ENCODE measurements at places on chromosomes 3 and 15.

DNA sequence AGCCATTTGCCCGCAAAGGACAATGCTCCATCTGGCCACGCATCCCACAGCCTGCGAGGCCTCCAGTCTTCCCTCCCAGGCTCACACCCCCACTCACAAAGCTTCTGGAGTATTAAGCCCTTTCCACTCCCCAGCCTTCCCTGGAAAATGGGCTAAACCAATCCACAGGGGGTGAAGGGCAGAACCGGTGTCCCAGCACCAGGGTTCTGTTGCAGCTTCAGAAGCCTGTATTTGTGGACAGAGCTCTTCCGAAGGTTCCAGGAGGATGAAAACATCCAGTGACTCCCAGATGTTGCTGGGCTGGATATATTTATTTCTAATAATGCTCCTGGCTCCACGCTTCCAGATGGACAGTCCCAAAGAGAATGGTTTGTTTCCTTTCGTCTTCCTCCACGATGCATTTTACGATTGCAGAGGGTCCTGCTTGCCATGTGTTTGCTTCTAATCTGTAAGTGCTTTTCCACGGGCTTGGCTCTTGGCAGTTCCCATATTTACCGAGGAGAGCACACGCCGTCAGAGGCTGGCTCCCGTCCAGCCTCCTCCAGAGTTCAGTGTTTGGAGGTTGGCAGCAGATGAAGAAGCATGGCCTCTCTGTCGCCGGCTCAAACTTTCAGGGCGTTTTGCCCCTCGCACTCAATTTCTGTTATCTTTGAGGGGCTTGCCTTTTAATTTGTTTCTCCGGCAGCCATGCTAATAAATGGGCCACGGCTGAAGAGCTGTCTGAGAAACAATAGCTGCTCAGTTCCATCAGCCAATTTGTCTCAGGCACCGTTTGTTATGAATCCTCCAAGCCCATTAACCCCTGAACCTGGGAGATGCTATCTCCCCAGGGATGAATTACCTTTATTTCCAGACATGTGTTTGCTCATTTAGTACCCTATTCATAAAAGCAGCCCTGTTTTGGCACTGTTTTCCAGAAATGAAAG, 367.9 kb upstream of the PROK2 start:
- peak; percentile 74 for DNase-seq

- no peak for DNase-seq
Observed at GRCh38 chr15:48318131-48318530, 13.1 kb upstream of the DUT start.

- no peak for DNase-seq
Observed at GRCh38 chr3:127131424-127132170, 61.3 kb upstream of the PRR23E start.

DNA sequence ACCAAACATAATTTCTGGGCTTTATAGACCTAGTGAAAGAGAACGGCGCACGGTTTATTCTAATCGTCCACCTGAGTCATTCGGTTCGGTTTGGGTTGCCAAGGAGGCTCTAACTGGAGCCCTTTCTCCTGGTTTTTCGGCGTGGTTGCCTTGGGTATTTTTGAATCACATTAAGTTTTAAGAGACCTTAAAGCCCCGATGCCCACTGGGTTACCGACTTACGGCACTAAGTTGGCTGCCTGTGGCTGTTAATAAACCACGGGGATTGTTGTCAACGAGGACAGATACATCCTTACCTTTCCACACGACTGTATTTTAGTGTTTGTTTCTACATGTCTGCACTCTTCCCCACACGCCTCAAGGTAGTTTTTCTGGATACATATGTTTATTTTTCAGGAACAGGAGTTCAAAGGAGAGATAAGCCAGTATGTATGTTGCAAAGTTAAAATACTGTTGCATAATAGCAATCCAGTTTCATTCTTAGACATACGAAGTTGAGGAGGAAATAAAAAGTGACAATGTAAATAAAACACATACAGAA, 1.2 kb upstream of the ANP32A start:
- peak; percentile 20 for DNase-seq

DNA sequence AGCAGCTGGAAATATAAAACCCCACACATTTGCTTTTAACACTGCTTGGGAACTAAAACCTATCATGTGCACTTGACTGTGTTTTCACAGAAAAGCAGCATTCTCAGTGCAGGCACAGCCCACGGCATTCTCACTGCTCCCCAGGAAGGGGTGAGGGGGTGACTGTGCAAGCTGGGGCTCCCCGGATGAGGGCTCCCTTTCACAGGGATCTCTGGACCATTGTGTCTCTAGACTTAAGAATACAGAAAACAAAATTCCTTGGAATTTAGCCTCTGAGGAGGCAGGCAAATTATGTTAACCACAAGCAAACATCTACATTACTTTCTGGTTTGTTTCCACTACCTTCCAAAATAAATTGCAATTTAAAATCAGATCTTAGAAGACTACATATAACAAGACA, 100.3 kb downstream of the FSIP1 start:
- DNase-seq, result no peak

- DNase-seq, result no peak
Observed at GRCh38 chr15:41562784-41563198, 3.8 kb downstream of the TYRO3 start.

DNA sequence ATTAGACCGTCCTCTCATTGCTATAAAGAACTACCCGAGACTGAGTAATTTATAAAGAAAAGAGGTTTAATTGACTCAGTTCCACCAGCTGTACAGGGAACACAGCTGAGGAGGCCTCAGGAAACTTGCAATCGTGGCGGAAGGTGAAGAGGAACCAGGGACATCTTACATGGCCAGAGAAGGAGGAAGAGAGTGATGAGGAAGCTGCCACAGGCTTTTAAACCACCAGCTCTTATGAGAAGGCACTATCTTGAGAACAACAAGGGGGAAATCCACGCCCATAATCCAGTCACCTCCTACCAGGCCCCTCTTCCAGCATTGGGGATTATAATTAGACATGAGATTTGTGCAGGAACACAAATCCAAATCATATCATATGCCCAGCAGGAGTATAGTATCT, 138.5 kb downstream of the ALCAM start:
- no peak for DNase-seq

GRCh38 chr15:92333709-92334108, 60.0 kb upstream of the ST8SIA2 start:
- no peak for DNase-seq

- peak; percentile 65 for DNase-seq
Observed at GRCh38 chr3:143237077-143237627, 117.6 kb downstream of the CHST2 start.

GRCh38 chr3:74066456-74066855, 441.7 kb upstream of the PDZRN3 start:
- DNase-seq, result no peak

DNA sequence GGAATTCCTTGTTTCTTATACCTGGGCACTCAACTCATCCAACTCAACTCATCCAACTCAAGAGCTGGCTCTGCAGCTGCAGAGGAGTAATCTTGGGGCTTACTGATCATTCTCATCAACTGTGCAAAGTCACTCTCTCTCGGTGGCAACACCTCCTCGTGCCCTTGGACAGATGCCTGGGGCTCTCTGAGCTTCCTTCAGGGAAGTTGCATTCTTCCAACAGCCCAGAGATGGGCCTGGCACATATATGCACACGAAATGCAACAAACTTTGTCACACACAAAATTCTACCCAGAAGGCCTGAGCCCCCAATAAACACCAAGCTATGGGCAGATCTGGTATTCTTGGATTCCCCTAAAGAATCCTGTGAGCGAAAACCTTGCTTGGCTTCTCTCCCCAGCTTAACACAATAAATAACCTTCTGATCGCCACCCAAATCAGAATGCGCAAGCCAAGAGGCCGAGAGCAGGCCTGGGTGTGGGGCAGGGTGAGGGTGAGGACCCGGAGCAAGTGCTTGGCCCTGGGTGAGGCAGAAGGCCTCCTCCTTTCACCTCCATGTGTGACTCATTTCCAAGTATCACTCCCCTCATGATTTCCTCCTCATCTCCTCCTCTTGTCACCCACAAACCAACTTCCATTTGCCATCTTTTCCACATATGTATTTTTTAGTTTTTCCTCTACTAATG, 15.4 kb downstream of the TGM5 start:
- DNase-seq, result no peak

DNA sequence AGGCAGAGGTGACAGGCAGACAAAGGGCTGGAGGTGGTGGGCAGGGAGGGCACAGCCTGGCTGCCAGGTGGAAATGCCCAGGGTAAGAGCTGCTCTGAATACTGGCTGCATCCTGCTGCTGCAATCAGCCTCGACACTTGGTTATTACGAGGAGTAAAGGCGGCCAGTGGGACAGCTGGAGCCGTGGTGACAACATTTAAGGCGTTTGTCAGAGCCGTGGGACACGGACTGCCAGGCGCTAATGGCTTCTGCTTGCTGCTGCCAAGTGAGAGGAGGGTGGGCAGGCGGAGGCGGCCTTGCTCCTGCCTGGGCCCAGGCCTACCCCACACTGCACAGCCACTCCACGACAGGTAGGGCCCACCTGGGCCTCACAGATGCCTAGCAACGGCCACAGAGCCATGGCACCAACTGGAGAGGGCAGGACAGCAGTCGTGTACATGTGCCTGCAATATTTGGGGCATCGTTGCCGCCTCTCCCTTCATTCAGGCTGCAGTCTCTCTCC, 49.2 kb upstream of the TMEM115 start:
- no peak for DNase-seq

GRCh38 chr3:55964491-55964985, 477.4 kb upstream of the WNT5A start:
- no peak for DNase-seq

GRCh38 chr15:91874992-91875660, 21.6 kb downstream of the SLCO3A1 start:
- no peak for DNase-seq

DNA sequence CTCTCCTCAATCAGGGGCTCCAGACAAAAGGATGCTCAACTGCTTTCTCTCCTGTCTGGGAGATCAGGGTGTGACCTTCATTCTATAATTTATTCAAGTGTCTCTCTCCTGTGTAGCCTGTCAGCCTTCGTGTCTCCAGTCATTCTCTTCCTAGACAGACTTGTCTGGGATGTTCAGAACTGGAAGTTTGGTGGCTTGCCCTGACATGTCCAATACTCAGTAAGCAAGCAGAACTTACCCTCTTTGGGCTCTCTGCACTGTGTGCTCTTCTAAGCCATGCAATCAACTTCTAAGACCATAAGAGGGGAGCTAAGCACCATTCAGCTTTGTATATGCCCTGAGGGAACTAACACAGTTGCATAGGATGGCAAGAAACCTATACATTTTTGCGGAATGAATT, 14.1 kb downstream of the ACKR2 start:
- DNase-seq, result no peak

- no peak for DNase-seq
Observed at GRCh38 chr15:57044072-57044702, 125.7 kb downstream of the TCF12 start.

DNA sequence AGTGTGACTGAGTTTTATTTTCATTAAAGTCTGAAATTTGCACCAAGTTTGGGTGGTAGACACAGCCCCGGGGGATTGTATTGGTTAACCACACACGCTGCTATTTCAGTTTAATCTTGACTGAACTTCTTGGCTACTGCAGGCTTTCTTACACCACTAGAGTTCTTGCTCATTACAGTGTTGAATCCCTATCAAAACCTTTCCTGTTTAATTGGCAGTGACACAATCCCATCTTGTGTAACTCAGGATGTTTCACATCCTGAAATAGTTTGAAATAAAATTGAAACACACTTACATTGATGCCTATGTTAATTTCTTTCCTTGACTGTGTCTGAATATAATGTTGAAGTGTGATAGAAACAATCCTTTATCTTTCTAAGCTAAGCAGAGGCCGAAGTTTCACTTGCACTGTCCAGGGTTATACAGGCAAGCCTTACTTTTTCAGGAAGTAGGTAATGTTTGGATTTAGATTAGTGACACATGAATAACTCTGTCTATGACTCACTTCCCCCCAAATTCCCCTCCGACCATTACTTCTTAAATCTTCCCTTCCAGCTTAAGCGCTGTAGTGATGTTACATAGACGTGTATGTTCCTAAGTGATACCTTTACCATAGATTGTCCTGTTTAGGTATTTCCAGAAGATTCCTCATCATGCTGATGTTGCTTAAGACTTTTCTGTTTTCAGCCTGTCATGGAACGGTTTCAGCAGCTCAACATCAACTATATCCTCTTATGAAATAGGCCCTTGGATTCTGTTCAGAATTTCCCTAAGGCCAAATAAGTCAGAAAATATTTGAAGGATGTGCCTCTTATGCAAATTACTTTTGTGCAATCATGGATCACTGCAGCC, 16.8 kb downstream of the ATG7 start:
- no peak for DNase-seq

- no peak for DNase-seq
Observed at GRCh38 chr3:143363949-143364348, 244.4 kb downstream of the CHST2 start.

DNA sequence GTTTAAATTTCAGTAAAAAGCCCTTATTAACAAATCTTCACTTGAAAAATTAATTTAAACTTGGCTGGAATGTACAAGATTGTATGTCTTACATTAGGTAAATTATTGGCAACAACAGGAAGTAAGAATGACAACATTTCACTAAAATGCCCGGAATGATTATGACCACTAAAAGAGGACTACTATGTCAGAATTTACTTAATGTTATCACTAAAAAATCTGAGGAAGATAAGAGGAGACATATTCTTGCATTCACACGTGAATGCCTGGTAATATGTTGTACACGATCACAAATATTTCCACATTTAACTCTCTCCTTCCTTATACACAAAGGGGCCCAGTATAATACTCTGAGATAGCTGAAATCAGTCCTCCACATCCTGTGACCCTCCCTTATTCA, 29.7 kb downstream of the VGLL3 start:
- DNase-seq, result no peak

DNA sequence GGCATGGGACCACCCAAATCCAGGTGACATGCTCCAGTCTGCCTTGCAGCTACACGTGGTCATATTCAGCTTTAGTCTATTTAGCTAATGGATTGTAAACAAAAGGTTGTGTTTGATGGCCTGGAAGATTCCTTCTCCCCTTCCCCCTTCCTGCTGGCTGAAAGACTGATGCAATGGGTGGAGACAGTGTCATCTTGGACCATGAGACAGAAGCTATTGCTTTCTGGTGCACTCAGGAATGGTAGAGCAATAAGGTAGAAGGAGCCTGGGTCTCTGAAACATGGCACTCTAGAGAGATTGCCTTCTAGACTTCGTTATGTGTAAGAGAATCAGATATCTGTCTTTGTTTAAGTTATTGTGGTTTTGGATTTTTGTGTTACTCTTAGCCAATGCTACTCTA, 25.7 kb upstream of the PTX3 start:
- peak; percentile 43 for DNase-seq

GRCh38 chr3:36542186-36542585, 161.9 kb downstream of the STAC start:
- DNase-seq, result no peak

- no peak for DNase-seq
Observed at GRCh38 chr3:110654843-110655502, 416.6 kb upstream of the NECTIN3 start.

DNA sequence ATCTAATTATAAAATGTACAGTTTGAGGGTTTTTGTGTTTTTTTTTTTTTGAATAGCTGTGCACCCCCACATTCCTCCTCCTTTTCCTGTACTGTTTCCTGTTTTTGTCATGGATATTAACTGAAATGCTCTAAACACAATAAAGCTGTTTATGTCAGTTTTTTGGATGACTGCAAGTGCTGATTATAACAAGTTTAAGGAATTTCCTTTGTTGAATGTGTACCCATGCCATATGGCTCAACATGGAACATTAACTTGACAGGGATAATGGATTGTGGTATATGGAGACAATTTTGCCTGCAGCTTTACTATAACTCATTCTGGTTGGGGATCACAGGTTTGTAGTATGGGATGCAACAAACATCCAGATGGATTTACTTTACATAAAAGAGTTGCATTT, 216.4 kb downstream of the TCF12 start:
- peak; percentile 88 for DNase-seq

Measured in NCI-H2171 treated with DMSO at 0.1 percent for 48 hours (cell line).